ENCODE measurements at places on chromosomes 16 and 17.

GRCh38 chr17:19867079-19867328, 732 bp downstream of the ULK2 start:
- peak; percentile 48 for DNase-seq

- no peak for DNase-seq
Measured at GRCh38 chr17:72448019-72448418, 327.2 kb downstream of the SOX9 start.

DNA sequence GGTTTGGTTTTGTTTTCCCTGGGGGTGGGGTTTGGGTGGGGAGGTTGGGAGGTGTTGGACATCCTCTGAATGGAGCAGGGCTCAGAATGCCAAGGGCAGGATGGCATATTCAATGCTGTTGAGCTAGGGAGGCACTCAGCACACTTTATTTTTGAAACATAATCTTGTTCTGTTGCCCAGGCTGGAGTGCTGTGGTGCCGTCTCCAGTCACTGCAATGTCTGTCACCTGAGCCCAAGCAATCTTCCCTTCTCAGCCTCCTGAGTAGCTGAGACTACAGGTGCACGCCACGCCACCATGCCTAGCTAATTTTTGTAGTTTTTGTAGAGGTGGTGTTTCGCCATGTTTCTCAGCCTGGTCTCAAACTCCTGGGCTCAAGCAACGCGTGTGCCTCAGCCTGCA, 186.1 kb downstream of the RPTOR start:
- DNase-seq: no peak

DNA sequence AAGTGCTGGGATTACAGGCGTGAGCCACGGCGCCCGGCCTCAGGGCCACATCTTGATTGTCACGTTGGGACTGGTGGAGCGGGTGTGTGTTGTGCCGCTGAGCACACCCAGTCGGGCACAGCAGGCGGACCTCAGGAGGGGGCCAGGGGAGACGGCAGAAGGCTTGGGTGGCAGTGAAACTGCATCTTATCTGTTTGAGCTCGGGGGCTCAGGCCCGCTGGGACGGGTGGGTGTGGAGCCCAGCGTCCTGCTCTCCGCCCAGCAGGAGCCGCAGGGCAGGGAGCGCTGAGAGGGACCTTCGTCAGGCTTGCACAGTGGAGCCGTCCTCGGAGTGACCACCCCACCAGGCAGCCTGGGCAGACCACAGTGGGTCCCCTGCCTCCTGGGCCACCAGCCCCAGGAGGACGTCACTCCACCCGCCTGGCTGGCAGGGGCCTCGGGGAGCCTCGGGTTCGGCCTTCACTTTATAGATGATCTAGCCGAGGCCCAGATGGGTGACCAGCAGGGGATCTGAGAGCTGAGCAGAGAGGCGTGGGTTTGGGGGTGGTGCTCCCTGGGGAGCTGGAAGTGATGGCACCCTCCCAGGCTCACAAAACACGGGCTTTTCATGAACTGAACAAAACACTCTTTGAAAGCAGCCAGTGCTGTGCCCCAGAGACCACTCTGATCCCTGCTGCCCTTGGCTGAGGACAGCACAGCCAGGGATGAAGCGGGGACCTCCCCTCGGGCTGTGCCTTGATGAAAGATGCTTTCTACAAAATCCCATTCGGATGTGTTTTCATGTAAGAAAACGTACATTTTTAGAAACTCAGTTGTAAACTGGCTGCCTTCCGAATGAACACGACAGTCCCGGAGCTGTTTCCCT, 181.1 kb downstream of the SEC14L1 start:
- no peak for DNase-seq

GRCh38 chr17:3851461-3852100, 5.5 kb upstream of the NCBP3 start:
- no peak for DNase-seq

DNA sequence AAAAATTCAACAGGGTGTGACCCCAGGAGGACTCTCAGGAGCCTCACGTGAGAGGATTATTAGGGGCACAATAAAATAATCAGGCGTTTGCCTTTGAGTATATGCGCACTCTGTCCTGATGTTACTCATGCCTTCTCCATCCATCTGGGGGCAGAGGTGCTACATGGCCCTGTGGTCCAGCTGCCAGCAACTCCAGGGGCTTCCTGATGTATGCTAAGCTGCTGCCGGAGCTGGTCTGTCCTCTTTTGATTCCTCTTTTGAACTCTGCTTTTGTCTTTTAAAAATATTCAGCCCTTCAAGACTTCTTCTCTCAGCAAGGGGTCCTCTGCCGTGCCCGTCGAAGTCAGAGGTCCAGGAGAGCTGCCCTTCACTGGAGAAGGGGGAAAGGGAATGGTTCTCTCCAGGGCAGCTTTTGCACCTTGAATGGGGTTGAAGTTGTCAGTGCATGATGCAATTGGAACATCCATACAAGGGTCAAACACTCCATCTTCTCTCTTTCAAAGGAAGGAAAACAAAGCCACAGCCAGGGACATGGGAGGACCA, 431.4 kb downstream of the SHISA9 start:
- no peak for DNase-seq

DNA sequence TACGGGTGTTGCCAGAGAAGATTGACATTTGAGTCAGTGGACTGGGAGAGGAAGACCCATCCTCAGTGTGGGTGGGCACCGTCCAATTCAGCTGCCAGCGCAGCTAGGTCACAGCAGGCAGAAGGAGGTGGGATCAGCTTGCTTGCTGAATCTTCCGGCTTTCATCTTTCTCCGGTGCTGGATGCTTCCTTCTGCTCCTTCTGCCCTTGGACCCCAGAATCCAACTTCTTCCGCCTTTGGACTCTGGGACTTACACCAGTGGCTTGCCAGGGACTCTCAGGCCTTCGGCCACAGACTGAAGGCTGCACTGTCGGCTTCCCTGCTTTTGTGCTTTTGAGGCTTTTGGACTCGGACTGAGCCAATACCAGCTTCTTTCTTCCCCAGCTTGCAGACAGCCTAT, 46.1 kb upstream of the RPL38 start:
- no peak for DNase-seq

- no peak for DNase-seq
Measured at GRCh38 chr16:51111759-51112158, 39.3 kb downstream of the SALL1 start.

All from NCI-H524 treated with DMSO at 0.1 percent for 48 hours (cell line).